HS-27A (cell line): ENCODE measurements at places on chromosomes 7 and 10.

DNA sequence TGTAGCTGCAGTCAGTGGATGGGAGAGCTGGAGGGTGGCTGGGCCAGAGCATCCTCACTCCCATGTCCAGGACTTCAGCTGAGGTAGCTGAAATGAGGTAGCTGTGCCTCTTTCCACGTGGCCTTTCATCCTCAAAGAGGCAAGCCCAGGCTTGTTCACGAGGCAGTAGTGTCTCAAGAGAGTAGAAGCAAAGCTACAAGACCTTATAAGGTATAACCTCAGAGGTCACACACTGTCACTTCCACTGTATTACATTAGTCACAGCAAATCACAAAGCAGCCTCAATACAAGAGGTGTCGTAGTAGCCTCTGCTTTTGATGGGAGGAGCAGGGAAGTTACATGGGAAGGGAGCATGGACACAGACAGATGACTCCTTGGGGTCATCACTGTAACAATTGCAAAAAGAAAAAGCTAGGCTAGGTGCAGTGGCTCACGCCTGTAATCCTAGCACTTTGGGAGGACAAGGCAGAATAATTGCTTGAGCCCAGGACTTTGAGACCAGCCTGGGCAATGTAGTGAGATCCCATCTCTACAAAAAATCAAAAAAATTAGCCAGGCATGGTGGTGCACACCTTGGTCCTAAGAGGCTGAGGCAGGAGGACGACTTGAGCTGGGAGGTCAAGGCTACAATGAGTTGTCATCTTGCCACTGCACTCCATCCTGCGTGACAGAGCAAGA lies 97.5 kb downstream of the SKIDA1 start:
- DNase-seq: no peak

GRCh38 chr7:5665094-5666025 lies 116.1 kb downstream of the RNF216 start:
- peak; percentile 45 for DNase-seq

DNA sequence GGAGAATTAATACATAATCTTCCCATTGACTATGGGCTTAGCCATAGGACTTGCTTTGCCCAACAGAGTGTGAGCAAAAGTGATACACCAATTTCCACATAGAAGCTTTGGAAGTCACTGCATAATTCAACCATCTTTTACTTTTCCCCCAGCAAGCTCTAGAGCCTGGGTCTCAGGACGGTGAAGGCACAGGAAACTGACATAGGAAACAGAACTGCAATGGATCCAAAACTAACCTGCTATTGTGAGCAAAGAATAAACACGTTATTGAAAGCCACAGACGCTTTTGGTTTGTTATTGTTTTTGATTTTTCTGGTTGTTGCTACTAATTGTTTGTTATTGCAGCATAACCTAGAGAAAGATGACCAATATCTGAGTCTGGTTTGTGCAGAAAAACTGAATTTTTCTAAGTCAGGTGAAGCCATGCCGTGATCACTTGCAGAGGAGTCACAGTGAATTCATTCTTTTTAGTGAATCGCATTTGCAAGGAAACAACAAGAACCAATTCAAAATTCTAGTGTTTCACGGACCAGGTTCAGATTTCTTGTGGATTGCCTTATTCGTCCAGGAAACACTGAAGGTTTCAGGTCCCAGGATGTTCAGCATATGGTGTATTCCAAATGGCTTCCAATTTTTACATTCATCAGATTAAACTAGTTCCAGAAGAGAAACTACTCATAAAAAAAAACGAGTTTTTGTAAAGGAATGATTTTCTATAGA lies 52.8 kb downstream of the CUBN start:
- DNase-seq: no peak

GRCh38 chr7:92613214-92613613 lies 23.0 kb upstream of the FAM133B start:
- no peak for DNase-seq

DNA sequence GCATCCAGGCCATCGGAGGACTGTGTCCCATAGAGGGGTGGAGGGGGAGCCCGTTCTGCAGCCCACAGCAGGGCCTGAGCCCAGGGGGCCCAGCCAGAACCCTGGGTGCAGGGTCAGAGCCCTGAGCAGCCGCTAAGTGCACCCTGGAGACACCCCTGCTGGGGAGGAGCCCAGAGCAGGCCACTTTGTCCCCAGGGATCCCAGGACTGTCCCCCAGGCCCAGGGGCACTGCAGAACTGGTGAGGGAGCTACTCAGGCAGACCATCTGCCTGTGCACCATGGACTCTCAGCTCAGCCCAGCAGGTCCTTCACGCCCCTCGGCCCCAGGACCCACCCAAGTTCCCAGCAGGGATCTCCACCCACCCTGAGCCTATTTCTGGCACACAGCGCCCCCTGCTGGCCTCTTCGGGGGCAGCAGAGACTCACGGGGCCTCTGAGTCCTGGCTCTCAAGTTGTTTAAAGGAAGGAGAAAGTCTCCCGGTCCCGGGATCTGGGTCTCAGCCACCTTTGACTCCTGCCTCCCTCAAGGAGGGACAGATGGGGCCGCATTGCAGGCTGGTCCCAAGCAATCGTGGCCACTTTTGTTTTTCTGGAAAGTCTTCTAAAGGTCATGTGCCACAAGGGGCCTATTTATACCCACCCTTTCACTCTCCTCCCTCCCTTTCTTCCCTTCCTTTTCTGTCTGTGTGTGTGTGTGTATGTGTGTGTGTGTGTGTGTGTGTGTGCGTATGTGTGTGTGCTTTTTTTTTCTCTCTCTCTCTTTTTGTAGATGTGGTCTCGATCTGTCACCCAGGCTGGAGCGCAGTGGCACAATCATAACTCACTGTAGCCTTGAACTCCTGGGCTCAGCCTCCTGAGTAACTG lies 90.3 kb downstream of the MYL10 start:
- DNase-seq: no peak

DNA sequence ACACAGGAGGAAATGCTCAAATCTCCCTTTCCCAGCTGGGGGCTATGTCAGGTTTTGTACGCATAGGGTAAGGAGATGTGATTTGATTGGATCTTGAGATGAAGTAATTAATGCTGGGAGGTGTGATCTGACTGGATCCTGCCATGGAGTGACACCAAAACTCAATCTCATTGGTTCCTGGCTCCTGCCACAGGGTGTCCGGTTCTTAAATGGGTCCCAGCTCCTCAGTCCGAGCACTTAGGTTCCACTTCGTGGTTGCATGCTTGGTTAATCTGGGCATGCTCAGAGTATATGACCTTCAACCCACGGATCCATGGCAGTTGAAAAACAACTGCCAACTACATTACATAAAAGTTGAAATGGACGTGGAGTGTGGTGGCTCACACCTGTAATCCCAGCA lies 3.1 kb upstream of the ZNF12 start:
- DNase-seq: no peak

- DNase-seq: no peak
Measured at GRCh38 chr7:156505876-156506275, 134.7 kb upstream of the RNF32 start.

- DNase-seq: no peak
Measured at GRCh38 chr10:15158448-15158847, 10.0 kb downstream of the NMT2 start.

GRCh38 chr10:33715303-33715975 lies 381.0 kb upstream of the NRP1 start:
- no peak for DNase-seq

DNA sequence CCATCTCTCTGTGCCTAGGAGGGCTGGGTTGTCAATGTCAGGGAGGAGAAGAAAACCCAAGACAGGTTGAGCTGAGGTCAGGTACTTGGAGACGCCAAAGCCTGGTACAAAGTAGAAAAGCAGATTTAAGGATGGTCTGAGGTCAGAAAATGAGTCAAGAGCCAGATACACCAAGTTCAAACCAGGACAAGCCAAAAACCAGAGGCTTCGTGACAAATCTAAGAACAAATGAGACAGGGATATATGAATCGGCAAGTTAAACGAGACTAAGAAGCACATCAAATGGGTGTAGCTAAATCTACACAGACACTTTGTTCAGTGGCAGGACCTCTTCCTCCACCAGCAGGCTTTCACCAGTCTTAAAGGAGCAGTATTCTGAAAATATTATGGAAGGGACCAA lies 34.2 kb downstream of the C7orf33 start:
- DNase-seq: no peak

- no peak for DNase-seq
Measured at GRCh38 chr10:2619916-2620315, 447.4 kb upstream of the PFKP start.

GRCh38 chr7:127820732-127821085 lies 168.7 kb downstream of the SND1 start:
- DNase-seq: no peak

DNA sequence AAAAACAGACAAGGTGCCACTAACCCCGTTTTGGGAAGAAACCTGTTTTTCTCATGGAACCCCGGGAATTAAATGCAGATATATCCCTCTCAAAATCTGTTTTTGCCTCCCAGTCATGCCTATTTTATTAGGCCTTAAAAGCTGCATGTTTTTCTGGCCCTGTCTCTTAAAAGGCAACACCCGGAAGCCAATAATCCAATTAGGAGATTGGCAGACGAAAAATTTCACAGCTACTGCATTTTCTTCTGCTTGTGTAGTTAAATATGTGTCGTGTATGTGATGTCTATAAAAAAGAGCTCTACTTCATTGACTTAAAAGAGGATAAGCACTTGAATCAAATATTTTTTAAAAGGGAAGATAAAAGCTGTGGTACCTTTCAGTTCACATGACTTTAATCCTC lies 31.9 kb upstream of the OPTN start:
- DNase-seq: no peak

DNA sequence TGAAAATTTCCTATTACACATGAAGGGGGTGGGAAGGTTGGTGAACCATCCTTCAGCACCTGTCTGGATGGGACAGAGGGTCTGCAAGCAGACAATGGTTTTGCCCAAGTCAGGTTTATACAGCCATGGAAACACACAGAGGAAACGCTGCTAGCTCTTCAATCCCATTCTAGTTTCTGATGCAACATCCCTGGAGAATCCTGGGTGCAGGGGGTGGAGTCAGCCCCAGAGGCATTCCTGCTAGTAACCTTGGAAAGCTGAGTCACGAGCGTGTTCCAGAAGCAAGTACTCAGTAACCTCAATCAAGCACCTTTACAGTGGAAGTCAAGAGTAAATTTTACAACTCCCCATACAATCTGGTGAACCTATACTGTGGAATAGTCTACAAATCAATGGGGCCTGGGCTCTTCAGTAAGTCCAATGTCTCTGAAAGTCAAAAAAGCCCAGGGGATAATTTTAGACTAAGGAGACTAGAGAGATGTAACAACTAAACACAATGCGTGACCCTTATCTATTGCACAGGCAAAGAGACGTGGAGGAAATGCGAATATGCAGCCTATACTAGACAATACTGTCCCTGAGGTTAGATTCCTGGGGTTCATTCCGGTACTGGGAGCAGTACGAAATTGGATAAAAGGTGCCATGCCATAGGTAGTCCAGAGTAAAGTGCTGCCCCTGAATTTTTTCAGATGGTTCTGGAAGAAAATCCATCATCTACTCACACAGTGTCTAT lies 95.4 kb downstream of the ZRANB1 start:
- DNase-seq: peak; percentile 46

GRCh38 chr7:51847461-51848134 lies 531.0 kb upstream of the COBL start:
- no peak for DNase-seq

- DNase-seq: no peak
Measured at GRCh38 chr7:23191022-23191421, 9.2 kb downstream of the NUP42 start.

DNA sequence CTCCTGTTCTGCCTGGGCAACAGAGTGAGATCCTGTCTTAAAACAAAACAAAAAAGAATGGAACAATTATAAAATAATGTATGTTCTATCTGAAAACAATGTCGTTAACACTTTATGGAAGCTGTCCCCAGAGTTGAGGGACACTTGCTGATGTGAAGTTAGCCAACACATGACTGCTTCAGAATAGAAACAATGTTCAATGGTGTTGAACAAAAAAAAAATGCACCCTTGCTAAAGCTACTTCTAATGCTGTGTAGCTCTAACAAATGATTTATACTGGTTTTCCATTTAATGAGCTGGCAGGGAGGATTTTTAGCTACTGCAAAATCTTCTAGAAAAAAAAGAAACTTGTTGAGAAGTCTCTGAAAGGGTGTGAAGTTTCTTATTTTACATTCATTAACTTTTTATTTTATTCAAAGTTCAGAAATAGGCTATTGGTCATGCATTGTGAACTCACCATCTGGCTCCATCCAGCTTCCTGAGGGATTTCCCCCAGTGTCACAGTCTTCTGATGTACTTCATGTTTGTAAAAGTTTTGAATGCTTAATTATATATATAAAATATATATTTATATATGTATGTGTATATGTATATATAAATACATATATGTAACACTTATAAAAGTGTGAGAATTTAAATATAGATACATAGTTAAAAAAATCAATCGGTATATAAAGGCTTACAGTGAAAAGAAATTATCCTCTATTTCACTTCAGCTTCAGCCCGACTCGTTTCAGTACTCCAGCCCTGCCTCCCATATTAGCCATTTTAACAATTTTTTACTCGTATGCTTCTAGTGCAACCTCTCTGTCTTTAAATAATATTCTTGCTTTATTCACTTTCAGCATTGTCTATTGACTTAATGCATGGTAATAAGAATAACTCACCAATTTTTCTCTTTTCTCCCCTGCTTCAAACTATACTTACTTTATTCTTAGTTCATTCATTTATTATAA lies 35.0 kb downstream of the HDAC9 start:
- no peak for DNase-seq

DNA sequence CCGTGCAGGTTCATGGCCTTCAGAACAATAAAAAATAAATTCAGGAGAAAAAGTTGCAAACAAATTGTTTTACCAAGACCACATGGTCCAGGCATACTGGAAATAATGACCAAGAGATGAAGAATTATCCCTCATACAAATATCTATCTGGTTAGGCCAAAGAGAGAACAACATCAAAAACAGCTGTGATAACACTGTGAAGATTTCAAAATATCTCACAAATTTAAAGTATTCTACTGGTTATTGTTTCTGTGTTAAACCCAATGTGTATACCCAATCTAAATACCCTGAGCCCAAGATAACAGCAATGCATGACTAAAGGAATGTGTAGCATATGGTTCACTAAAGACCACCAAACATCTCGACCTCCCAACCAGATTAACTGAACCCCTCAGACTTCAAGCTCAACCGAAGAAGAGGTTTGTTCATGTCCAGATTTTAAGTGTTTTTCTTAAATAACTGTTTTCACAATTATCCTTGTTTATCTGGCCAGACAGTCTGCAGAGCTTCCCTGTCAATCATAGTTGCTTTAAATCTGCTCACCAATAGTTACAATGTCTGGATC lies 10.9 kb downstream of the OR9A2 start:
- peak; percentile 26 for DNase-seq
